A375 (cell line): ENCODE measurements at places on chromosomes 1 and 21. TPM values are rescaled to one million over a fixed set of nuclear protein-coding genes. Genes with fewer than 3 reads are reported as not detected.

The MX1 gene
- total RNA-seq, result 7.3 and 7.7 TPM in 2 replicates

The ITLN2 gene
- 0.15 TPM in 1 of 2 replicates, not detected in the other for total RNA-seq

The NHLH1 gene
- 0.11 and 0.26 TPM in 2 replicates for total RNA-seq

The SH2D1B gene
- total RNA-seq, result 3.0 TPM in 2 replicates

The REG4 gene
- total RNA-seq, result not detected in 2 replicates

The KRTAP21-2 gene
- total RNA-seq, result not detected in 2 replicates

The PITHD1 gene
- 43.8 and 44.2 TPM in 2 replicates for total RNA-seq

The DIPK1A gene
- total RNA-seq, result 0.66 and 0.68 TPM in 2 replicates

The RNU1-3 gene
- under 0.01 TPM in 2 replicates for total RNA-seq

The GRHL3 gene
- 0.19 and 0.45 TPM in 2 replicates for total RNA-seq

The HJV gene
- not detected in 2 replicates for total RNA-seq

The OR2L13 gene
- not detected in 2 replicates for total RNA-seq

The CITED4 gene
- 44.2 and 54.4 TPM in 2 replicates for total RNA-seq

The NCF2 gene
- 0.05 and 0.19 TPM in 2 replicates for total RNA-seq

The SPRR1A gene
- not detected in 2 replicates for total RNA-seq

The ENAH gene
- total RNA-seq, result 96.3 and 118 TPM in 2 replicates

The KCNK1 gene
- 6.0 and 6.5 TPM in 2 replicates for total RNA-seq
